Stimulated activated effector memory CD8-positive, alpha-beta T cell treated with anti-CD3 and anti-CD28 coated beads, Interleukin-12 subunit alpha, Interleukin-12 subunit beta, amount 100 ng/mL, for 72 hours (primary cell): ENCODE measurements at places on chromosomes 13 and 19.

DNA sequence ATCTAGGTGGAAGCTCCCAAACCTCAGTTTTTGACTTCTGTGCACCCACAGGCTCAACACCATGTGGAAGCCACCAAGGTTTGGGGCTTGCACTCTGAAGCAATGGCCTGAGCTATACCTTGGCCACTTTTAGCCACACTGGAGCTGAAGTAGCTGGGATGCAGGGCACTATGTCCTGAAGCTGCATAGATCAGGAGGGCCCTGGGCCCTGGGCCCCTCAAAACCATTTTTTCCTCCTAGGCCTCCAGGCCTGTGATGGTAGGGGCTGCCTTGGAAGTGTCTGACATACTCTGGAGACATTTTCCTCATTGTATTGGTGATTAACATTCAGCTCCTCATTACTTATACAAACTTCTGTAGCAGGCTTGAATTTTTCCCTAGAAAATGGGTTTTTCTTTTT is 273.7 kb downstream of the FGF9 start:
- no peak for DNase-seq

- no peak for DNase-seq
These were observed 60.7 kb upstream of the URI1 start for GRCh38 chr19:29881386-29881785.

DNA sequence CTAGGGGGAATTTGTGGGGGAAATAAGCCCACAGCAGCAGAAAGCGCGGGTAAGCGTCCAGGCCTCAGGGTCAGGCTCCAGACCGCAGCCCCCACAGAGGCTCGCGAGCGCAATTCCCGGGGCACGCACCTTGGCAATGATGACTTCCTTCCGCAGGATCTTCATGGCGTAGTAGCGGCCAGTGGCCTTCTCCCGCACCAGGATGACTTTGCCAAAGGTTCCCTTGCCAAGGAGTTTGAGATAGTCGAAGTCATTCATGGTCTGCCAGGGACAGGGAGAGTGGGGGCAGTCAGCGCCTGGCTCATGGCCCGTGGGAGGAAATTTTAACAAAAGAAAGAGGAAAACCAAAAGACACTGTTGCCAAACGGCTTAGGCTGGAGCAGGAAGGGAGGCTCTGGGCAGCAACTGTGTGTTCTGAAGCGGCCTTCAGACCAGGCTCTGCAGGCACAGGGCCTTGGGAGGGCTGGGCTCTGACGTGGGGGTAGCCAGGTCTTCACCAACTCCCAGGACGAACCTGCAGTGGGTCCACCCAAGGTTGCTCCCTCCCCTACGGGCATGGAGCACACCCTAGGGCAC is 15.4 kb upstream of the CCNP start:
- no peak for DNase-seq

GRCh38 chr13:45886466-45886865 is 34.9 kb upstream of the SIAH3 start:
- no peak for DNase-seq

DNA sequence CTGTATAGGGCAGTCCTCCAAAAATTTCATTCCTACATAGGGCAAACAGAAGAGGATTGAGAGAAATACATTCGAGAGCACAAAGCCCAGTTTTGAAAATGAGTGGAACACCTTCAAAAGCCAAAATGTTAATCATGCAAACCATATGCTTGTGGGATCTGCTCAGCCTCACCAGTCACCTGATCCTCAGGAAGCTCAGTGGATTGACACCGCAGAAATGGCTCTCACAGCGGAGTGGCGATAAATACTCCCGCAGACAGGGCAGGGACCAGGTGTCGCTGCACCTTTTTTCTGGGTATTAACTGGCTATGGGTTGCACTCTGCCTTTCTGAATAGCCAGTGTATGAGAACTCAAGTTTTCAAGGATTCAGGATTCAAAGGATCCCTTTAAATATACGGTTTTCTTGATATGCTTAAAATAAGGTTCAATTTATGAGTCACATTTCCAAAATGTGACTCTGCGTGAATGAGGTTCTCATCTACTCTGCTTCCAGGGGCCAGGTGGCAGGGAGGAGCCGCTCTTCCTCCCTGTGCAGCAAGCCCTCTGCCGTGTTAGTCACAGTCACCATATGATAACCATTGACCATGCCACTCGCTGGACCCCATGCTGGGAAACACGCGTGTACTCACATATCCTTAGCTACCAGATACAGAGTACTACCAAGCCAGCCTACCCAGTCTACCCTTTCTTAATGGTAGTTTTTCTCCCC is 18.3 kb upstream of the DHRS12 start:
- DNase-seq, result no peak

DNA sequence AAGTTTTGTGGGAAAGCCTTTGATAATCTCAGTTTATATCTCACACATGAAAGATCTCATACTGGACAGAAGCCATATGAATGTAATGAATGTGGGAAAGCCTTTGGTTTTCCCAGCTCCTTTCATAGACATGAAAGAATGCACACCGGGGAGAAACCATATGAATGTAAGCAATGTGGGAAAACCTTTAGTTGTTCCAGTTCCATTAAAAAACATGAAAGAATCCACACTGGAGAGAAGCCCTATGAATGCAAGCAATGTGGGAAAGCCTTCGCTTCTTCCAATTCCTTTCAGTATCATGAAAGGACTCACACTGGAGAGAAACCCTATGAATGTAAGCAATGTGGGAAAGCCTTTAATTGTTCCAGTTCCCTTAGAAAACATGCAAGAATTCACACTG is 54.8 kb downstream of the ZNF627 start:
- DNase-seq, result no peak

GRCh38 chr13:42298392-42298791 is 26.4 kb downstream of the AKAP11 start:
- DNase-seq, result no peak
